ENCODE measurements at places on chromosomes 11 and 22.

GRCh38 chr22:44182588-44183286 is 2.0 kb downstream of the PARVG start:
- DNase-seq, result peak; percentile 53

GRCh38 chr11:108906826-108907225 is 242.0 kb downstream of the DDX10 start:
- DNase-seq, result no peak

GRCh38 chr11:11229647-11230046 is 123.4 kb downstream of the CSNK2A3 start:
- no peak for DNase-seq

DNA sequence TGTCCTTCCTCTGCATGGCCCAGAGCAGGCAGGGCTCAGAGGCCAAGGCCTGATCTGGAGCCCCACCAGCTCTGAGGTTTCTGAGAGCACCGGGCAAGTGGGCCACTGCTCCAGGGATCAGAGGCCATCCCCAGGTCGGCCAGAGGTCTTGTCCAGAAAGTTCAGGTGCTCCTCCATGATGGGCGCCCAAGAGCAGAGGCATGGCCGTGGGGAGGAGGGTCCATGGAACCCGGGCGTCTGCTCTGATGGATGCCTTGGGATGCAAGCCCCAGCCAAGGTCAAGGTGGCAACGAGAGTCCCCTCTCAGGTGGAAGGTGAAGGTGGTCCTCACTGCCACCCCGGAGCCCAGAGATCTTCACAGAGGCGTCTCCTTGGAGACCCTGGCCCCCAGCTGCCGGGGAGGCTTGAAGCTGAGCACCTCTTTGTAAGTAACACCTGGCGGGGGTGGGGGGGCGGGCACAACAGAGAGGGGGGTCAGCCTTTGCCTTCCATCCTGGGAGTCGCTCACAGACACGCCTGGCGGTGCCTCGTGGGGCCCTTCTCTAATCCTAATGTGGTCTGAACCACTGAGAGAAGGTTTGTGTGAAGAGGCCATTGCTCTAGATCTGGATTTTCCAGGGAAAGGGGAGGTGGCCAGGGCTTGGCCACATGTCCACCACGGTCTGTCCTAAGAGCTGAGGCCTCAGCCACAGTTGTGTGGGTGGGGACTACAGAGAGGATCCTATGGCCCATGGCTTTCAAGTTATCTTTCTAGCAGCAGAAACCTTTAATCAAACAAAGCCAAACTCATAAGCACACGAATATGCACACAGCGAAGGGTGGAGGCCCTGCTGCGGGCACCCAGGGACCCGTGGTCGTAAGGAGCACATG is 2.2 kb upstream of the HDAC10 start:
- no peak for DNase-seq

DNA sequence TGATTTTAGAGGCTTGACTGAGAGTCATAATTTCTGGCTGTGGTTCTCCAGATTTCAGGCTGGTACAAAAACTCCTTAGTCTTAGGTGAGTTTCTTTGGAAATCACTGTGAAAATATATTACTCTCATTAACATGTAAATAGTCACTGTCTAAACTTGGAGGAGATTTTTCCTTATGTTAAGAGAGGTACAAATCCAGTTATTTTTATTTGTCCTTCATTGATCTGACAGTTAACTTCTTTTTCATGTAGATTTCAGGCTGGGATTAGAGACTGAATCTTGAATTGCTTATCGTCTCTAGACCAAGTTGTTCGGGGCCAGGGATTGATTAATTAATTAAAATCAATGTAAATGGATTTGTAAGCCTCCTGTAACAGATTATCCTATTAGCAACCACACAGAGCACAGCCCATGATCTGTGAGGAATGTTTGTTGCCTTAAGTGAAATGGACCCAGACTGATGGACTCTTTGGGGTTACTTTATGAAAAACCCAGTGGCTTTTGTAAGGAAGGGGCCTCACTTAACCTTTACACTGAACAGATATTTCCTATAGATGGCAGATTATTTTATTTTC is 21.1 kb downstream of the TEAD1 start:
- no peak for DNase-seq

- DNase-seq, result no peak
Measured at GRCh38 chr11:20045098-20045688, 115.1 kb downstream of the DBX1 start.

DNA sequence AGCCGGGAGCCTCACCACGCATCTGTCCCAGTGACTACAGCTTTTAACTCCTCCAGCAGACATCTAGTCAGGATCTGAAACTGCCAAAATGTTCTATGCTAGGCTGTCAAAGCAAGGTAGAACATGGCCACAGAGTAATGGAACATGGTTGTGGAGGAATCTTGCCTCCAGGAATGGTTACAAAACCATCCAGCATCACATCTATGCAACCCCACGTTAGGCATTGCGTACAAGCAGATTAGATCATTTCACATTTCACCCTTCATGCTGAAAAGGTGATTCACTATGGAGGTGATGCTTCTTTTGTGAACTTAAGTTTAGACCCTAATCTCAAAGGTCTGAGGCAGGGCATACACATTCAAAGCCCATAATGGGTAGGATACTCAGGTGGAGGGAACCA is 103.0 kb downstream of the PARVA start:
- DNase-seq, result no peak

DNA sequence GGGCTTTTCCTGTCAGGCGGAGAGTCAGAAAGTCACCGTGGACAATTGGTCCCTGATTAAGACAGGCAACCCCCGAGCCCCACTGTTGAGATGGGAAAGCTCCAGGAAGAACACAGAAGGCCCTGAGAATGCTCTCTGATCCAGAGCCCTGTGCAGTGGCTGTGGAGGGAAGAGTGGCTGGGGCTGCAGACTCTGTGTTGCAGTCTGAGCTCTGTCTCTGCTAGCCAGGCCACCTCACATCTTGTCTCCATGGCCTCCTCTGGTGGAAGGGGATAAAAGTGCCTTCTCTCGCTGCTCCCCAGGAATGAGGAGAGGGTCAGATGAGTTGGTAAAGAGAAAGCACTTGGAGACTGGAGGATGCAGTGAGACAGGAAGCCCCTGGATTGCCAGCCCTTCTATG is 141.2 kb downstream of the CEP164 start:
- DNase-seq, result no peak

- DNase-seq, result no peak
Measured at GRCh38 chr11:33891714-33892327, at the start of gene LMO2. Gene LMO2 (minus strand): TSS chr11:33892076. CDS start chr11:33869716, 22,360 bp downstream.
